ENCODE measurements at places on chromosomes 5 and 9. TPM values are rescaled to one million over a fixed set of nuclear protein-coding genes. Genes with fewer than 3 reads are reported as not detected.

SEMA5A gene
- 39.0 TPM for total RNA-seq

OTP gene
- total RNA-seq, result not detected

TAF11L9 gene
- total RNA-seq, result not detected

DDX4 gene
- not detected for total RNA-seq

ZNF484 gene
- 9.9 TPM for total RNA-seq

CTNND2 gene
- 1.2 TPM for total RNA-seq

FBXW5 gene
- 141 TPM for total RNA-seq

ECSCR gene
- not detected for total RNA-seq

SARDH gene
- 0.61 TPM for total RNA-seq

CLIC3 gene
- total RNA-seq, result not detected

RAB3C gene
- 0.24 TPM for total RNA-seq

CCNJL gene
- total RNA-seq, result 3.2 TPM

ELOVL7 gene
- 5.4 TPM for total RNA-seq

NIPAL4 gene
- not detected for total RNA-seq

PTPRD gene
- 1.9 TPM for total RNA-seq

GRXCR2 gene
- total RNA-seq, result not detected

FAM169A gene
- total RNA-seq, result 10.2 TPM

CTXN3 gene
- not detected for total RNA-seq

SPATA31C1 gene
- not detected for total RNA-seq

IL11RA gene
- total RNA-seq, result 16.2 TPM

LECT2 gene
- total RNA-seq, result not detected

RNF183 gene
- total RNA-seq, result not detected

TOPORS gene
- total RNA-seq, result 26.4 TPM

CRHBP gene
- not detected for total RNA-seq

LCNL1 gene
- total RNA-seq, result not detected

CCDC152 gene
- 0.45 TPM for total RNA-seq

IL4 gene
- not detected for total RNA-seq

SLC46A2 gene
- total RNA-seq, result not detected

ZNF354B gene
- total RNA-seq, result 6.7 TPM

PLAC8L1 gene
- not detected for total RNA-seq

DNLZ gene
- total RNA-seq, result 19.4 TPM

FAM151B gene
- total RNA-seq, result 3.8 TPM

CD14 gene
- total RNA-seq, result not detected

CDC20B gene
- total RNA-seq, result 0.21 TPM

SPAG8 gene
- total RNA-seq, result not detected

RAB24 gene
- 11.0 TPM for total RNA-seq

NAA35 gene
- 29.2 TPM for total RNA-seq

RGMB gene
- 14.9 TPM for total RNA-seq

SPACA9 gene
- total RNA-seq, result 3.4 TPM

TXNDC8 gene
- not detected for total RNA-seq

IRX2 gene
- 5.8 TPM for total RNA-seq

AGPAT2 gene
- 54.1 TPM for total RNA-seq

SKIC3 gene
- total RNA-seq, result 87.3 TPM

ACSL6 gene
- total RNA-seq, result 0.05 TPM

DAB2IP gene
- total RNA-seq, result 14.1 TPM

TAS2R1 gene
- total RNA-seq, result not detected

SLC6A19 gene
- not detected for total RNA-seq

ZDHHC21 gene
- total RNA-seq, result 3.5 TPM

SMIM32 gene
- total RNA-seq, result not detected

IFNK gene
- total RNA-seq, result not detected

SURF6 gene
- total RNA-seq, result 28.7 TPM

OR1J2 gene
- not detected for total RNA-seq

ANKRD34B gene
- 0.18 TPM for total RNA-seq

AFAP1L1 gene
- 17.4 TPM for total RNA-seq
